ENCODE measurements at places on chromosomes 3 and 15. TPM values are rescaled to one million over a fixed set of nuclear protein-coding genes. Genes with fewer than 3 reads are reported as not detected.

ISLR2 gene
- not detected for polyA plus RNA-seq

EID1 gene
- polyA plus RNA-seq: 181 TPM

CCNB2 gene
- polyA plus RNA-seq: 0.31 TPM

SLC25A20 gene
- polyA plus RNA-seq: 60.8 TPM

SHF gene
- polyA plus RNA-seq: 0.70 TPM

MLF1 gene
- polyA plus RNA-seq: 0.04 TPM

STARD9 gene
- polyA plus RNA-seq: not detected

ADAMTS17 gene
- 0.25 TPM for polyA plus RNA-seq

BCHE gene
- polyA plus RNA-seq: not detected

ZMYND10 gene
- polyA plus RNA-seq: 0.19 TPM

GOLGA6A gene
- polyA plus RNA-seq: not detected

DNA sequence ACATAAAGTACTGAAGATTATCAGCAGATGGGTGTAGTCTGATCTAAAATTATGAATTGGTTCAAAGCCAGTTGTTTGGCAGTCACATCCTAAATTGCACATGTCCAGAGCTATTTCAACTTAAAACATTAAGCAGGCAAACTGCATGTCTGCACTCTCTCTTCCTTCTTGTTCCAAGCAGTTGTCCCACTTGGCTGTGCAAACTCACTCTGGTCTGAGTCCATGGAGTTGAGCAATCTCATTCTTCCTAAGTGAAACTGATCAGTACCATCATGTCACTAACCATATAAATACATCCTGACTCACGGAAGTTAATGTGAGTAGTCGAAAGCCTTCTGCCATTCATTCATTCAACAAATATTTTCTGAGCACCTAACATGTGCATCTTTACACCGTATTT is 353.0 kb downstream of the ROBO1 start:
- DNase-seq: no peak

DNA sequence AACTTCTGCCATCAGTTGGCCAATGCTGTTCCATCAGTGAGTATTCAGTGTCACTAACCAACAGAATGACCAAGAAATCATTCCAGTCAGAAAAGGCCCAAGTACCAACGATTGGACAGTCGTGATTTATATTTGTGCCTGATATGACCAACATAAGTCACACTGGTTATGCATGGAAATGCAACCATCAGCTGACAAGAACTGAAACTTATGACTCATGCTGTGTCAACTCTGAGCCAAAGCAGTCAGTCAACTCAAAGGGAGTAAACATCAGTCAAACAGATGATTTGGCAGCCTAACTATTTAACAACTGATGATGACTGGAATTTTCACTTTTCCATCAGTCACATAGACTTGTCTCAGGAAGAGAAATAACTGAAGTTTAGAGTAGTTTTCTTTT is 142.4 kb downstream of the ANXA2 start:
- DNase-seq: peak; percentile 56

DNA sequence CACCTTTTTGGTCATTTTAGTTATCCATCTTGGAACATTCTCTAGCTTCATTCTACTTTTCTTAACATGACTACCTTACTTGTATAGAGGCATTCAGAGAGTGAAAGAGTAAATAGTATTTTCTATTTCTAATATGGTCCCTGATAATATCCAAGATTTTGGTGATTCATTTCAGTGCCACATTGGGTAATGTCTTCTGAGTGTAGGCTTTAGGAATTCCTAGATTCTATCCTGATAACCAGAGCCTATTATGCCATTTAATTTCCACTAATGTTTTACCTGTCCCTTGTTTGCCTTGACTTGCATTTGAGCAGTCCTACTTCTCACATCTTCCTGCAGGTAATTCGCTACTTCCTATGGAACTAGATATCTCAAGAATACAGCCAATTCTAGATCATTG is 21.8 kb downstream of the ADGRG7 start:
- DNase-seq: no peak

DNA sequence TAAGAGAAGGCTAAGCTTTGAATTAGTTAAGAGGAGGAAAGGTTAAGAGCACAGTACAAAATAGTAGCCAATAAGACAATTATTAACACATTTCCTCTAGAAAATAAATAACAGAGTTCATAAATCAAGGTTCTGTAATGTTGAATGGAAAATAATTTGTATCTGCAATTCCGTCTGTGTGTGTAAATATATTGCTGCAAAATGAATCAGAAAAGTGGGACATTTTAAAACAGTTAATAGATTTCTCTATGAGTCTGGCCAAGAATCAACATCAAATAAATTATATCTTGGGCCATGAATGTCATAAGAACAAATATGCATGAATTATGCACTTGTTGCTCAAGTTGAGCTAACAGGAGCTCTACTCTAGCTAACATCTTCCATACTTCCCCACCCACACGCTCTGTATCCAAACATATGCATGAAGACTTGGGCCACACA is 14.2 kb upstream of the SUCNR1 start:
- no peak for DNase-seq

DNA sequence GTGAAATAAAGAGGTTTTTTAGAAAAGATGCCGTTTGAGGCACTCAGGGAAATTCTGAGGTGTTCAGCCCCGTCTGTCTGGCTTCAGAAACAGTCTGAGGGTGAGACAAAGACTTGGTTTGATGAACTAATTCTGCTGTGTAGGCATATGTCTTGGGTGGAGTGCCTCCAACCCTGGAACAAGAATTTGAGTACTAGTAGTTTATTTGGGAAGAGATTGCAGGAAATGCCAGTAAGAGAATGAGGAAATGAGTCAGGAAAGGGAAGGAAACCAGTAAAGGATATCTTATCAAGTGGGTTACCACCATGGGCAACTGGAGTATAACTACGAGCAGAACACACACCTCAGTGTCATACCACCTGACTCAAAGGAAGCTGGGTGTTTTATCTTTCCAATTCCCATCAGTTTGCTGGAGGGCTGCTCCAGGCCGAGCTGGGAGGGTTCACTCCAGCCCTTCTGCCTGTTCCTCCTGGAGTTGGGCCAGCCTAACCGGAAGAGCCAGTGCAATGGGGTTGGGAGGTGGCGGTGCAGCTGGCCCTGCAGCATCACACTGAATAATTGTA is 75.3 kb downstream of the TGFBR2 start:
- no peak for DNase-seq

DNA sequence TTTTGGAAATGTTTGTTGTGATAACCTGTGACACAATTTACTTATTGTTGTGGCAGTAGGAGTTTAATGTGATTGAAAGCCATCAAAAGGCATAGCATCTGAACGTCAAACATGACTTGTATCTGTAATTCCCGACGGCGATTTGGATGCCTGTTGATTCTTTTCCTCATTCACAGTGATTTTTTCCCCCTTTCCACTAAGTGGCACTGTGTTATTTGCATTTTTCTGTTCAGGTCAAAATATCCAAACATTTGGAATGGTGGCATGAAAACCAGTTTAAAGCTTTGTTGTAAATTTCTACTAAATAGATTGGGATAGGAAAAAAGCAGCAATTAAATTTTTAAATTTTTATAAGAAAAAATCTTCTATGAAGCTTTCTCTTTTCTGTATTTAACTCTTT is 259.9 kb upstream of the KCNH8 start:
- DNase-seq: no peak

- no peak for DNase-seq
Observed at GRCh38 chr3:20574746-20575145, 388.7 kb upstream of the SGO1 start.

DNA sequence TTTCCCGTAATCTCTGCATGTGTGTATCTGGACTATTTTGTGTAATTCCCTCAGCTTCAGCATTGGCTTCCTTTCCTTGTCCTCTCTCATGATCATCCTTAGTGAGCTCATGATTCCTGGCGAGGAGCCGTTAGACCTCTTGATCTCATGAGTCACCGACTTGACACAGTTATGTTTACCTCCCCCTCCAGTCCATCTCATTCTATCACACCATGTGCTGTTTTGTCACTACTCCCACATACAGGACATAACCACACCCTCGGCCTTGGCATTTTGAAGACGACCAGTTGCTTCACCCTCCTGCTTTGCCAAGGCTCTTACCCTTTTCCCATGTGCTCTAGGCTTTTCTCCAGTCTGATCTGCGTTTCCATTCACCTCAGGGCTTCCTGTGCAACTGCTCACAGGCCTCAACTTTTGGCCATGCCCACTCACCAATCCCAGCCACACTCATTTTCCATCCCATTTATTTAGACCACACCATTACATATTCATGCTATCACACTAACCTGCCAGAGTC is 41.5 kb downstream of the CP start:
- no peak for DNase-seq

DNA sequence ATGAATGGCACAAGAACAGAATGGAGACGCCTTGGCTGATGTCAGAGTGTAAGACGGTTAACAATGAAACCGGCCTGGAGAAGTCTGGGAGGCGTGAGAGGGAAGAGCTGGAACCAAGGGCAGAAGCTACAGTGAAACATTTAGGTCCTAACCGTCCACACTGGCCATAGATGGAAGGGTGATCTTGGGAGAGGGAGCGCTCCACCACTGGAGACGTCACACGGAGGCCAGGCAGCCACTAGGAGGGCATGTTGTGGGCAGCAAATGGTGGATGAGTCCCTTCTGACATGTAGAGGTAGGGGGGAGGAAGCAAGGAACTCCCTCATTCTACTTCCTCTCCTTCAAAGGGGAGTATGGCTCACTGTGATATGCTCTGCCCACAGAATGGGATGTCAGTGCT is 23.8 kb downstream of the FEM1B start:
- DNase-seq: peak; percentile 18

GRCh38 chr15:58546635-58547627 is 115.1 kb downstream of the LIPC start:
- DNase-seq: no peak

- DNase-seq: peak; percentile 19
Observed at GRCh38 chr3:41893977-41894376, 67.9 kb downstream of the ULK4 start.

GRCh38 chr15:75349851-75350588 is 3.2 kb downstream of the NEIL1 start:
- peak; percentile 52 for DNase-seq

DNA sequence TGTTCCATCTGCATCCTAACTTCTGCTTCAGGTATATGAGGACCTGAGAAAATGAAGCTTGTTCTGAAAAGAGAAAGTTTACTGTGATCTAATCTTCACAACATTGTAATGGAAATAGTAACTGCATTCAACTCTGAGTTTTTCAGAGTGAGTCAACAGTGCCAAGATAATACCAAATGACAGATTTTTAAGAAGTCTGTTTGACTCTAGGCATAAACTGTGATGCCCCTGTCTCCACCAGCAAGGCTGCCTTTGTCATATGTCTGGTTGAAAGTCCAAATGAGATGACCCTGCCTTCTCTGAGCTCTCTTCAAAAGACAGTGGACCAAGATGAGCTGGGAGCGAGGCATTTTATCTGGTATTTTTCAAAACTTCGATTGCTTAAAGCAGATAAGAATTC is 44.8 kb upstream of the B3GNT5 start:
- DNase-seq: no peak

GRCh38 chr15:94080989-94081605 is 150.3 kb upstream of the MCTP2 start:
- no peak for DNase-seq

DNA sequence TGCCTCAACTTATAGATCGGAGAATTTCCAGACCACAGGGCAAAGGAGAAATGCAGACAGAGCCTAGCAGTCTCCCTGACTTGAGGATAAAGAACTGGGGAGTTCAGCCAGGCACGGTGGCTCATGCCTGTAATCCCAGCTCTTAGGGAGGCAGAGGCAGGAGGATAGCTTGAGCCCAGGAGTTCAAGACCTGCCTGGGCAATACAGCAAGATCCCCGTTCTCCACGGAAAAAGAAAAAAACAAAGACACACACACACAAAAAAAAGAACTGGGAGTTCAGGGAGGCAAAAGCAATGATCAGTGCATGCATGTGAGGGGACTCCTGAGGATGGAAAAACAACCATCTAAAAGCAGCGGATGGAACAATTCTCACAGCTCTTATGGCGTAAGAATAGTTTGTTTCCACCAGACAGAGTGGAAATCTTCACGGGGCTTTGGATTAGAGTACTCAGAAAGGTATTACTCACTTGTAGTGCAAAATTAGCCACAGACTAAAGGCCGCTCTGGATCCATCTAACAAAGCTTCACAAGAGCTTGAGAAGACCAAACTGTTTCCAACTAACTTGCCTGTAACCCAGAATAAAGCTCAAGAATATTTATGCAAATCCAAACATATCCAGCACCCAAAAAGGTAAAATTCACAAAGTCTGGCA is 16.3 kb downstream of the SEC11A start:
- no peak for DNase-seq

GRCh38 chr15:79198461-79198860 is 84.1 kb upstream of the ANKRD34C start:
- DNase-seq: no peak

DNA sequence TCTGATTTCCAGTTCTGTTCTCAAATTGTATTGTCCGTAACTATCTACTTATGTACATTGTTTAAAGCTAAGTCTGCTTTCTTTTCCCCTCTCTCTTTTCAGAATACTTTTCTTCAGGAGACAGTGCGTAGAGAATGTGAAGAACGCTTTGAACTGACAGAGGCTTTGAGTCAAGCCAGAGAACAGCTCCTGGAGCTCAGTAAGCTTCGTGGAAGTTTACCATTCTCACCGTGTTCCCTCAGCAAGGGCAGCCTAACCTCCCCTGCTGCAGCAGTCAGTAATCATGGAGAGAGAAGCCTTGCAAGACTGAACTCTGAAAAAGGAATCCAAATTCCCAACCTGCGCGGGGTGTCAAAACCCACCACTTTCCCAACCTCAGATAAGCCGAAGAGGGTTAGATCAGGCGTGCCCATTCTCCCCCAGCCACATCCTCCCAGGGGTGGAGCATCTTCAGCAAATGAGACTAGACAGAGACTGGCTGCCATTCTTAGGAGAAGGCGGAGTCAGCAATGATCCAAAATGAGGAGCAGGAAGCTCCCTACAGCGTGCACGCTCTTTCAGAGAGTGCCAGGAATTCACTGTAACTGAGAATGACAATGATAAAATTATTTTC is 114.6 kb downstream of the CCNL1 start:
- no peak for DNase-seq

GRCh38 chr3:156273111-156273694 is 152.8 kb downstream of the KCNAB1 start:
- DNase-seq: no peak

- no peak for DNase-seq
Observed at GRCh38 chr3:81468391-81468790, 293.1 kb downstream of the GBE1 start.

- DNase-seq: no peak
Observed at GRCh38 chr3:14725013-14725412, 50.1 kb downstream of the C3orf20 start.

- DNase-seq: no peak
Observed at GRCh38 chr3:147195887-147196286, 210.5 kb downstream of the ZIC4 start.

DNA sequence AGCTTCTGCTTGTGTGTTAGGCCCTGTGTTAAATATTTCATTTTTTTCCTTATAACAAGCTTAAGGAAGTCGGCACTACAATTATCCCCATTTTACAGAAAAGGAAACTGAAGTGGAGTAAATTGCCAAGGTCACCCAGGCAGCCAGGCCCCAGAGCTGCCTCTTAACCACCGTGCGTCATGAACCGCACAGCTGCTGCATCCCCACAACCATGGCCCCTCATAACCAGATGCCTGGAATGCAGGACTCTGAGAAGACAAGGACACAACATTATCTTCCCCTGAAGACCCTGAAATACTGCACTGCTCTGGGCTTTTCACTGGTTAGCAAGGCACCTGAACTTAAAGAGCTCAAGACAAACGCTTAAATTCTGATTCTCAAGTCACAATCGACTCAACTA is 14.6 kb downstream of the LRIG1 start:
- DNase-seq: no peak

GRCh38 chr15:70029297-70029701 is 68.4 kb downstream of the TLE3 start:
- no peak for DNase-seq

GRCh38 chr15:76935620-76936019 is 4.1 kb downstream of the RCN2 start:
- DNase-seq: no peak

- no peak for DNase-seq
Observed at GRCh38 chr15:45225506-45226273, 26.3 kb upstream of the SLC28A2 start.
